Stimulated activated CD8-positive, alpha-beta memory T cell treated with anti-CD3 and anti-CD28 coated beads, Interleukin-4, amount 100 ng/mL, for 1 hour (primary cell): ENCODE measurements at places on chromosomes 1 and 21.

DNA sequence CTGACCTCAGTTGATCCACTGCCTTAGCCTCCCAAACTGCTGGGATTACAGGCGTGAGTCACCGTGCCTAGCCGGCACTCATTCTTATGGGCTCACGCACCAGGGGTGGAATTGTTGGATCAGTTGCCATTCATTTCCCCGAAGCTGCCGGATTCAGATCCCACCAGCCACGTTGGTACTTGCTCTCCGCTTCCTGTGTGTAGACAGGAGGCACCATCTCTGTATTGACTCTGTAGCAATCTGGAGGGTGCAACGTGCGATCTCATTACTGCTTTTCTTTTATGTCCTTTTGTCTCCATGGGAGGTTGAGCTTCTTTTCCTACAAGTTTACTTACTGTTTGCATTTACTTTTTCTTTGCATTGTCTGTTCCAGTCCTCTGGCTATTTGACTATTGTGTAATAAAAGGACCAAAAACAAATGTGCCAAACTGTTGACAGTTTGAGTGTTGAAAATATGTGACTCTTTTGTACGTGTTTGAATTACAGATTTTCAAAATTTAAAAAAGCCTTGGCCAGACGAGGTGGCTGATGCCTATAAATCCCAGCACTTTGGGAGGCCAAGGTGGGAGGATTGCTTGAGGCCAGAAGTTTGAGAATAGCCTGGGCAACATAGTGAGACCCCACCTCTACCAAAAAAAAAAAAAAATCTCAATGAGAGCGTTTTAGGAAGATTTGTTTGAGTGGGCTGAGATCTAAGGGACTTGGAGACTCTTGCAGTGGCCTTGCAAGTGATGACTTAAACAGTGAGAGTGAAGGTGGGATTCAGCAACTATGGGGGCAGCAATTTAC, 39.1 kb downstream of the SPSB1 start:
- no peak for DNase-seq

- no peak for DNase-seq
These were observed 34.5 kb upstream of the GPR37L1 start for GRCh38 chr1:202088206-202088605.

- DNase-seq, result no peak
These were observed 82.8 kb downstream of the AXDND1 start for GRCh38 chr1:179448437-179449149.

- no peak for DNase-seq
These were observed 77.4 kb upstream of the KRTAP11-1 start for GRCh38 chr21:30958741-30959140.

DNA sequence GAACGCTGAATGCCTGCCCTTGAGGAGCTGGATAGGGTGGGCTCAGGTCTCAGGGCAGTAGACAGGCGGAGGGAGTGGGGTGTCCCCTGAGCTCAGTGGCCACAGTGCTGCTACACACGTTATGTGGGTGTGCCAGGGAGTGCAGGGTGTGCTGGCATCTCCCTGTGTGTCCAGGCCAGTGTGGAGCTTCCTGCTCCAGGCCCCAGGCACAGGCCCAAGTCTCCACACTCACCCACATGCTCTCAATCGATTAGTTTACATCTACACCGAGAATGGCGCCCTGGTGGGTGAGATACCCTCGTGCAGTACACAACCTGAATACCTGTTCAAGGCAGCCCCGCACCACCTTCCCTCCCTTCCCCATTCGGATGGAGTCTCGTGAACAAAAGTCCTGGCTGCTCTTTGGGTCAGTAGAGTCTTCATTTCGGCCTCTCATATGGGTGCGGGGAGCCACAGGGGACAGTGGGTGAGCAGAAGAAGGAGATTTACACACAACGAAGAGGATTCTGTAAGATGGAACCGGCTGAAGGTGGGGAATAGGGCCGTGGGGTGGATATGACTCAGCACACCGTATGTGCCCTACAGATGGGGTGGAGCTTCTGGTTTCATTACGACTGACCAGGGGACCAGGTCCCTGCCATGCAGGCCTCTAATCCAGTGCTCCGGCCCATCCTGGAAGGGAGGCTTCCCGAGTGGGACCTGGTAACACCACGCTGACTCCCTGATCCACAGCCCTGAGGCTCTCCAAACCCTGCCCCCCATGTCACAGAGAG, 93.3 kb downstream of the SPSB1 start:
- no peak for DNase-seq

- no peak for DNase-seq
These were observed 199.4 kb downstream of the ZC3H11B start for GRCh38 chr1:219413536-219413935.

- no peak for DNase-seq
These were observed 155.2 kb downstream of the FOXD2 start for GRCh38 chr1:47593013-47593568.

DNA sequence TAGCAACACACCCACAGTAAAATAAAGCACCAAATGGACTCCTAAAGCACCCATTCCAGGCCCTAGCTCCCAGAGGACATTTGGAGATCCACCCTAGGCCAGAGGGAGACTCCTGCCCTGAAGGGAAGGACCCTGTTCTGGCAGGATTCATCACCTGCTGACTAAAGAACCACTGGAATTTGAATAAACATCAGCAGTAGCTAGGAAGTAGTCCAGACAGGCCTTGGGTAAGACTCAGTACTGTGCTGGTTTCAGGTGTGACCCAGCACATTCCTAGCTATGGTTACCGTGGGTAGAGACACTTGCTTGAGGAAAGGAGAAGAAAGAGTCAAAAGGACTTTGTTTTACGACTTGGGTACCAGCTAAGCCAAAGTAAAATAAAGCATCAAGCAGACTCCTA, 92.7 kb upstream of the LRRC7 start:
- no peak for DNase-seq

DNA sequence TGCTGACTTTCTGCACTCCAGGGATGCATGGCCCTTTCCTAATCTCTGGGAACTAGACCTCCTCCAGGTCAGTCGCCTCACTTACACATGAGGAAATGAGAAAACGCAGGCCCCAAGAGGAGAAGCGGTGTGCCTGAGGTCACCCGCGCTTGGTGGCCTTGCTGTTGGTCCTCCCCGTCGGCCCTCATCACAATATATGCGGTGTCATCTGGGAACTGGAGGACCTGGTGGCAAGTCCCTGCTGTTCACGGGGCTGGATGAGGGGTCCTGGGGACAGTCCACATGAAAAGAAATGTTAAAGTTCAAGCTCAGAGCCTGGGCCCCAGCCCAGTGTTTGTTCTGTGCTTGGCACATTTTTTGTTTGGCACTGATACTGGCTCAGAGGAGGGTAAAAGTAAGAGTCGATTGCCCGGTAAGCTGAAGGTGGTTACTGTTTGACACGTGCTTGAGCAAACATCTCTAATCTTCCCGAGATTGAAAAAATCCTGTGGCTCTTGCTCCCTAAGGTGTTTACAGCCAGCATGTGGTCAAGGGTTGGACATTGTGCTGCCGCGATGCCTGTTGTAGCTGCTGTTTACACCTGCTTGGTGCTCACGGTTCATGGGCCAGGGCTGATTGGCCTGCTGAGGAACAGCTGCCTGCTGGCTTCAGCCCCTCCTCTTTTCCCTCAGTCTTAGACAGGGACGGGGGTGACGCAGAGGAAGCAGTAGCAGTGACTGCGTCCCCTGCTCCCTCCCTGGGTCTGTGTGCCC, 5.2 kb downstream of the COQ8A start:
- DNase-seq, result no peak

DNA sequence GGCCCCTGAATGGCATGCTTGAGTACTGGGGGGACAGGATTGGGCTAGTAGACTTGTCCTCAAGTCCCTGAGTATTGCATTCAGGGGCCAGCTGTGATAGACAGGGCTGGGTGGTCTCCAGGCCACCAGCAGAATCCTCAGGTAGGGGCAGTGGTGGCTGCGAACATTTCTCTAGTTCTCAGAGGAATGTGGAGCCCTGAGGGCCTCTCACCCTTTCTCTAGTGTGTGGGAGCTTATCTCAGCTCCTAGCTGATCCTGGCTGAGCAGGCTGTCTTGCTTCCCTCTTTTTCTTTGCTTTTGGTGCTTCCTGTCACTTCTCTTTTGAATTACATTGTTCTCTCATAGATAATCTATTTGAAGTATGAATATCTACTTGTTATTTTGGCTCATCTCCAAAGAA, 30.0 kb upstream of the PM20D1 start:
- DNase-seq, result no peak

DNA sequence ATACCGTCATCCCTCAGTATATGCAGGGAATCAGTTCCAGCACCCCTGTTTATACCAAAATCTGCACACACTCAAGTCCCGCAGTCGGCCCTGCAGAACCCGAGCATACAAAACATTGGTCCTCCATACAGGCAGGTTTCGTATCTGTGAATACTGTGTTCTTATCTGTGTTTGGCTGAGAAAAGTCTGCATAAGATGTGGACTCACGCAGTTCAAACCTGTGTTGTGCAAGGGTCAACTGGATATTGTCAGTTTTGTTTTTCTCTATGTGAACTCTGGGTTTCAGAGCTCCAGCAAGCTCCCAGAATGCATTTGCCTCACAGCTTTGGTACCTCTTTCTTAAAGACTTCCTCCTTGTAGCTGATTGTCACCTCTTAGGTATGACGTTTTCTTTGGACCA, 100.6 kb downstream of the NR5A2 start:
- DNase-seq, result no peak

GRCh38 chr1:7438921-7439655, 332.0 kb upstream of the VAMP3 start:
- DNase-seq, result no peak

DNA sequence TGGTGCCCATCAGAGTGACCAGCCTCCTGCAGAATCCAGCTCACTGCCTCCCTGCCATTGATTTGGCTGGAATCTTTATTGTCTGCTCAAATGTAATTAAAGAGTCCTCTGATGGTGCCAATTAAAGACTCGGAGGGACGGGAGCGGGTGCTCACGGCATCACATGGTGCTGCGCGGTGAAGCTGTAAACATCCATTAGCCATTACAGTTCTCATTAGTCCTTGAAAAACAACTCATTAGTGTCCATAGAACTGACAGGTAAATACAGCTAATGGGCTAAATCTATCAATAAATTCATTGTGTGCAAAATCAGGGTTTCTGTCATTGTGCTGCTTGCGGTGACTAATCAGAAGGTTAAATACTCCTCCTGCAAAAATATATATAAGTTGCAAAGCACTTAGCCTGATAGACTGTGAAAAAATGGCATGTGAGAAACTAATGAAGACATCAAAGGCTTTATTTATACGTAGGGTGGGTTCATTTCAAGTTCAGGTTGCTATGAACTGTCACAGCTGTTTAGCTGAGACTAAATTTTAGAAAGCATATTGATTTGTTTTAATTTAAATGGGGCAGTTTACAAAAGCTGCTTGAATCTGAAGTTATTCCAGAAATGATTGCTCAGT, 289.8 kb upstream of the POU3F1 start:
- DNase-seq, result no peak

DNA sequence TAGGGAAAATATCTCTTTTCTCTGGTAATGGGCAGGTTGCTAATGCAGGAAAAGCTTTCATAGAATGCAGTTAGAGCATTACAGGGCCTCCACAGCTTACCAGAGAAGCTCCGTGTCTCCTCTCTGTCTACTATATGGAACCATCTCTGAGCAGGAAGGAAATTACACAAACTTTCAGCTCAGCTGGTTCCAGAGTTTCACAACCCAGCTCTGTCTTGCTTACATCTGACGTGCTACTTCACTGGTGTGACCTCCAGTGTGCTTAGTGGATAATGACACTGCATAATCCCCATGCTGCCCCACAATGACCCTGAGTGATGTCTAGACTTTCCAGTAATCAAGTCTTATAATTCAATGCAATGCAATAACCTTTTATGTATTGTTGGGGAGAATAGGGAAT, 4.3 kb upstream of the FGGY start:
- DNase-seq, result no peak

DNA sequence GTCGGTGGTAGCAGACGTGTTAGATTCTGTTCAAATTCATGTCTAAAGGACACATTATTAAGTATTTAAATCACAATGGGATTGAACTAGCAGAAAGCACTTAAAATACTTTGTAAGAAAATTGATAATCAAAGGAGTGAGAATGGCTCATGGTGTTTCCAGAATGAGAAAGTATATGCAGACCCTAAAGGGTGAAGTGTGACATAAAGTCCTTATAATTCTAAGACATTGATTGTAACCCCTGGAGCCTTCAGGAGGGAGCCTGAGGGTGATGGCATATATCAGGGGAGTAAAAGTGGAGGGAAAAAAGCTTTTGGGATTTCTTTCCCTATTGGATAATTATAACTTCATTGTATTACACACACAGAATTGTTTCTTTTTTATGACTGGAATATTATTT, at the start of gene OR2C3:
Gene OR2C3 (minus strand): TSS at position 101 of the 400 bp plus-strand sequence. CDS start 3,929 bp downstream, outside the sequence.
- no peak for DNase-seq

GRCh38 chr1:93704052-93704451, 22.4 kb upstream of the BCAR3 start:
- DNase-seq, result no peak

DNA sequence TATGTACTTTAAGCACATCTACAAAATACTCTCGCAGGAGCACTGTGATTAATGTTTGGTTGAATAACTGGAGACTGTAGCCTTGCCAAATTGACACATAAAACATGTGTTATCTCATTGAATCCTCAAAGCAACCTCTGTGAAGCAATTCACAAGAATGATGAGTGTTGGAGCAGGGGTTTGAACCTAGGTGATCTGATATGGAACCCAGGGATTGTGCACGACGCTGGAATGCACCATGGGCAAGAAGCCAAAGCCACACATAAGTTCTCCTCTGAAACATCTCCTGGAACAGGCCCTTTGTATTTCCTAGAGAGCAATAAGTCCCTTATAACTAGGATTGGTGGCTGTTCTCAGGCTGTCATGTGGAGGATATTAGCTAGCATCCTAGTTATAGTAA, 124.6 kb upstream of the IVNS1ABP start:
- no peak for DNase-seq

GRCh38 chr1:51877434-51878307, 856 bp downstream of the NRDC start:
- DNase-seq, result peak; percentile 2

DNA sequence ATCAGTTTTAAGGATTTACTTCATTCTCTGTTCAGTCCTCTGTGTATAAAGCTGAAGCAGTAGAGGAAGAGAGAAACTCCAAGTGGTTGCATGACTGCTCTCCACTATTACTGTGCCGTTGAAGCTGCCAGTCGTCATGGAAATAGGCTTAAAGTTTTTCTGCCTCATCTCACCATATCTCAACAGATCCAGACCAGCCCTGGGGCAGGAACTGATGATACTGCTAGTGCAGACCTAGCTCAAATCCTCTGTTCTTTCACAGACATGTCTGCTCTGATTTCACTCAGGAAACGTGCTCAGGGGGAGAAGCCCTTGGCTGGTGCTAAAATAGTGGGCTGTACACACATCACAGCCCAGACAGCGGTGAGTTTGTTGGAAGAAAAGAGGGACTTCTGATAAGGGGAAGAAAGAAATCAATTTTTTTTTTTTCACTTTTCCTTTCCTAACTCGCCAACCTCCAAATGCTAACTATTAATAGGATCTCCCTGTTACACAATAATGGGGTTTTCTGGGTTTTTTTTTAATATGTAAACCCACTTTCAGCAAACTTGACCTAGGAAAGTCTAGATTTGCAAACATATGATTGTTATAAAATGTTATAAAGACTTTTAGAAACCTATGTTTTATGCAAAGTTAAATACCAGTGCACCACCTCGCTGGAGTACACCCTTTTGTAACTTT, 22.2 kb upstream of the STRIP1 start:
- no peak for DNase-seq

GRCh38 chr1:162383091-162383490, 1.6 kb downstream of the C1orf226 start:
- no peak for DNase-seq

GRCh38 chr1:39177706-39178105, 26.8 kb upstream of the MACF1 start:
- no peak for DNase-seq

- DNase-seq, result no peak
These were observed 7.6 kb upstream of the RXRG start for GRCh38 chr1:165452336-165453130.

GRCh38 chr1:89894210-89895201, 73.7 kb downstream of the LRRC8D start:
- DNase-seq, result no peak

- no peak for DNase-seq
These were observed 4.9 kb downstream of the MEX3A start for GRCh38 chr1:156077430-156077760.
